Mucosa of gallbladder (tissue), 1 donor: ENCODE measurements at places on chromosomes 3 and 15.

DNA sequence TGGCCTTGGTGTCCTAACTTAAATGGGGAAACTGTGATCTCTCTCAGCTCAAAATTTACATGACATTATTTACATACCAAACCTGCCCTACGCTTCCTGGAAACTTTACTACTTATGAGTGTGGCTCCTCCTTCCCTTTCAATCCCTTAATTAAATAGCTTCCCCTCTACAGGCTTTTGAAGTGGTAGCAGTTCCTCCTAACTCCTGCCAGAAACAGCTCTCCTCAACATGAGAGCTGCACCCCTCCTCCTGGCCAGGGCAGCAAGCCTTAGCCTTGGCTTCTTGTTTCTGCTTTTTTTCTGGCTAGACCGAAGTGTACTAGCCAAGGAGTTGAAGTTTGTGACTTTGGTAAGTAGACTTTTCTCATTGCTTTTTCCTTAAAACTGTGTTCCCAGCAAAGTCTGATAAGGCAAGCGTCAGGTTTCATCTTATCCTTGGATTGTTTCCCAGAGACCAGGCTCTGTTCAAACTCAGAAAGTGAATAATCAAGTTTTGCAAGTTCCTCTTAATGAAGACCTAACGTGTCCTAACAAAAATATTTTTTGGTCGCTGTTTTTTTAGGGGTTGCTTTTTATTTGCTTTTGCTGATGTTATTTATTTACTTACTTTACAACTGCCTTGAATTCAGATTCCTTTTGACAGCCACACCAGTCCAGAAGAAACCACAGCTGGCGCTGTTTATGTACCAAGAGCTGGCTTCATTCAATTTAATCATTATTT lies at the start of gene ACP3:
Gene ACP3, plus strand, starts transcription at position 179 of the 720 bp plus-strand sequence. Its CDS starts 50 bp downstream, at position 229.
- DNase-seq: peak; percentile 37

DNA sequence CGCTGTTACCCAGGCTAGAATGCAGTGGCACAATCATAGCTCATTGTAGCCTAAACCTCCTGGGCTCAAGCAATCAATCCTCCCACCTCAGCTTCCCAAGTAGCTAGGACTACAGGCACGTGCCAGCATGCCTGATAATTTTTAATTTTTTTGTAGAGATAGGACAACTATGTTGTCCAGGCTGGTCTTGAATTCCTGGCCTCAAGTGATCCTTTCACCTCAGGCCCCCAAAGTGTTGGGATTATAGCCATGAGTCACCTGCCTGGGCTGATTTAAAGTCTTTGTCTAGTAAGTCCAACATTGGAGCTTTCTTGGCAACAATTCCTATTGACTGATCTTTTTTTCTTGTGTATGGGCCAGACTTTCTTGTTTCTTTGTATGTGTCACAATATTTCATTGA lies 28.1 kb downstream of the SPINK8 start:
- DNase-seq: no peak

- no peak for DNase-seq
Measured at GRCh38 chr15:49843725-49844124, 222.9 kb downstream of the DTWD1 start.

DNA sequence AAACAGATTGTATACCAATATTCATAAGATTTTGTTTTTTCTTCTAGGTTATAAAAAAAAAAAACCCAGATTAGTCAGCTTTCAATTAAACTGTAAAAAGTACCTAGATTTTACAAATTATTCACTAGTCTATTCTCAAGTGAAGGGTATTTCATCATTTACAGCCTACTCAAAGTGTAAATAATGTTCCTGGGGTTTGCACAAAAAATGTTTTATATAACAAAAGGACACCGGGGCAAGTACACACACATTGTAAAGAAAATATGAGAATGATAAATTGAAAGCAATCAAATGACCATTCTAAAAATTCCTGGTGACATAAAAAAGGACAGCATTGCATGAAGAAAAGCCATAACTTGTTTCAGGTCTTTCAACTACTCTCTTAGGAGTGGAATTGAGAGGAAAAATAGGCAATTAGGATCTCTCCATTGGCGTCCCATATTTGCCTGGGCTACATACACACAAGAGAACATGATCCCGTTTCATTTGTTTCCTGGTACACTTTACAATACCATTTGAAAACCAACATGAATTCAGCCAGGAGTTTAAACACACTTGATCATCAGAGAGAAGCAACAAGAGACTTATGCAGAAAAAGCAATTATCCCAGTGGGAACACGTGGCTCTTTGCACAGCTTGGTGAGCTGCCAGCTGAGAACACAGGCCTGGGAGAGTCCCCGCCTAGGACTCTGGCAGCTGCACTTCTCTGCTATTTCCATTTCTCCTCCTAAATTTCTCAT lies 1039.2 kb downstream of the ROBO1 start:
- peak; percentile 50 for DNase-seq

DNA sequence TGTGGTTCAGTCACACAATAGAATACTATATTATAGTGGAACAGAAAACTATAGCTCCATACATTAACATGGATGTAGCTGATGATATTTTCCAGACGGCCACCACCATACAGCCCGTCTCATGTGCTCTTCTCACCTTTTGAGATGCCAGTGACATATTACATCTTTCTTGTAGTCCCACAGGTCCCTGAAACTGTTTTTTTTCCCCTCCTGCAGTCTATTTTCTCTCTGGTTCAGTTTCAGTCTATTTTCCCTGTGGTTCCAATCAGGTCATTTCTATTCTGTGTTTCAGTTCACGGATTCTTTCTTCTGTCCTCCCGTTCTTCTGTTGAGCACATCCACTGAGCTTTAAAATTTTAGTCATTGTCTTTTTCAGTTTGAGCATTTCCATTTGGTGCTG lies 72.2 kb downstream of the PPCDC start:
- DNase-seq: no peak

GRCh38 chr15:67072958-67073357 lies 7.6 kb downstream of the SMAD3 start:
- no peak for DNase-seq

DNA sequence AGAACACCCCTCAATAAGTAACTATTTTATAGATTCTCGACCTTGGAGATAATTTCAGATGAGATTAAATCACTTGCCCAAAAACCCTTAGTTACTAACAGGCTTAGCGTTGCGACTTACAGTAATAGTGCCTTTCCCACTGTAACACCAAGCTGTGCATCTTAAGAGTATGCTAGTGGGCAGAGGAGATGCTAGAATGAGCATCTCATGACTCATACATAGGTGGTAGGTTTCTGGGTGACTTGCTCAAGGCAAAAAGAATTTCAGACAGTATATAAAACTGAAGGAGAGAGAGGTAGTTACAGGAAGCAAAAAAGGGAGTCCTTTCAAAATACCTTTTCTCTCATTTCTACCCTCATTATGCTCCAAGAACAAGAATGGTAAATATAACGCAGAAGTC lies 3.9 kb downstream of the KATNBL1 start:
- DNase-seq: no peak

GRCh38 chr15:36527235-36528162 lies 51.9 kb upstream of the CDIN1 start:
- DNase-seq: no peak

GRCh38 chr15:83144771-83145170 lies 37.3 kb downstream of the TM6SF1 start:
- DNase-seq: no peak

- DNase-seq: no peak
Measured at GRCh38 chr3:129121016-129121791, 400 bp downstream of the RAB43 start.

DNA sequence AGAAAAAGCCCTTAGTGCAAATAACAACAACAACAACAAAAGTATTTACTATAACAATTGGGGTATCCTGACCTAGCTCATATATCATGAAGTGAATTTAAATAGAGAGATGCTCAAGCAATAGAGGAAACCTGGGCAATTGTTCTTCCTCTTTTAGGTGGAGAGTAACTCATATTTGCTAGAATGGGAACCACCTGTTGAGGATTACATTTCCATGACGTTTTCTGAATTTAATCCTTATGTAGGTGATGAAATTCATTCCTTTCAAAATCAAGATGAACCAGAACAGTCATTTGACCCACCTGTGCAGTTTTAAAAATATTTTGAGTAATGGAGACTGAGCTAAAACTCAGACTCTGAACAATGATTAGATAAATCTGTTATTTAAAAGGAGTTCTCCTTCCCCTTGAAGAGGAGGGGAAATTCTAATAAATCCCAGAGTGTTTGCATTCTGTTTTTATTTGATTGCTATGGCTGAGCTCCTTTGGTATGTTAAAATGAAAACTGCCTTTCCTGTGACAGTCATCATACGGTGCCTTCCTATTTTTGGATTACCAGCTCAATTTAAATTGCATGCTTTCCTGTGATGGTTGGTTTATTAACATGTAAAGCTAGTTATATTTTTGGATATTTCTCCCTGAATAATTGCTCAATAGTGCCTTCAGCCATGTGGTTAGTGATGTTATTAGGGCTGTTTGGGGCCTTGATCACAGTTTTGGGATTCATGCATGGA lies 24.3 kb downstream of the VPS8 start:
- DNase-seq: no peak

DNA sequence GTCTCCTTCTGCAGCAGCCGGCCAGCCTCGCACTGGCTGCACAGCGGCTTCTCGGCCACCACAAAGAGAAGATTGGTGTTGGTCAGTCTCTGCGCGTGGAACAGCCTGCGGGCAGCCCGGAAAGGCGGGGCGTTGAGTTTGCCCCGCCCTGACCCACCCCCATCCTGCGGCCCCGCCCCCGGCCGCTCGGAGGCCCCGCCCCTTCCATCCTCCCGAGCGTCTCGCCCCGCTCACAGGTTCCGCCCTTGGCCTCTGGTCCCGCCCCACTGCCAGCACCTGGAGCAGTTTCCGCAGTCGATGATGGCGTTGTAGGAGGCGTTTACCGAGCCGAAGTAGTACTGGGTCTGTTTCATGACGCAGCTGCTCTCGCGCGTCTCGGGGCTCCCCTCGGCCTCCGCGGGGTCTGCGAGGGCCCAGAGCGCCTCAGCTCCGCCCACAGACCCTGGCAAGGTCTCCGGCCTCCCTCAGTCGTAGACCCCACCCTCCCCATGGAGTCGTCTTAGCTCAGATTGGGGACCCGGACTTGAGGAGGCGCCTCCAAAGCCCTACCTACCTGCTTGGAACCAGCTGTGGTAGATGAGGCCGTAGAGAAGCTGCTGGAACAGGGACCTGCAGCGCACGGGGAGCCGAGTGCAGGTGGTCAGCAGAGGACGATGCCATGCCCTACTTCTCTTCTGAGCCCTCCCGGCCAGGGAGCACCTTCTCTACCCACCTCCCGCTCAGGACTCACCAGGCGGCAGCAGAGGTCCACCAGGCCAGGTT lies 5.9 kb upstream of the TMEM115 start:
- DNase-seq: peak; percentile 93

DNA sequence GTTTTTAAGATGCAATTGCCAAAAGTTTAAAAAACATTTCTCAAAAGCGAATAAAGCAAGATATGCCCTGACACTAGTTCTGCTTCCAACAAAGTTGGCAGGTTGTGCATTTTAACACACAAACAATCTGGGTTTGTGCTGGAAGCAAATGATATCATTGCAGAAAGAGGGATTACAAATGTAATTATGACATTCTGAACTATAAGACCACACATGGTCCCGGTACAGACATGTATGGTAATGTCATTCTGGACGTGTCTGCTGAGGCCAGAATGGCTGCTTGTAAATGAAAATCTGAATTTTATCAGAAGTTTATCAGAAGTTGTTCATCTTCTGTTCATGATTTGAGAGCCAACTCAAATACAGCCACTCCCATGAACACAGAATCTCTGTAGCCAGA lies 10.7 kb downstream of the TMC3 start:
- no peak for DNase-seq

- no peak for DNase-seq
Measured at GRCh38 chr3:78827618-78828017, 940.2 kb downstream of the ROBO1 start.

GRCh38 chr3:76383781-76384180 lies 598.4 kb upstream of the ZNF717 start:
- DNase-seq: no peak

DNA sequence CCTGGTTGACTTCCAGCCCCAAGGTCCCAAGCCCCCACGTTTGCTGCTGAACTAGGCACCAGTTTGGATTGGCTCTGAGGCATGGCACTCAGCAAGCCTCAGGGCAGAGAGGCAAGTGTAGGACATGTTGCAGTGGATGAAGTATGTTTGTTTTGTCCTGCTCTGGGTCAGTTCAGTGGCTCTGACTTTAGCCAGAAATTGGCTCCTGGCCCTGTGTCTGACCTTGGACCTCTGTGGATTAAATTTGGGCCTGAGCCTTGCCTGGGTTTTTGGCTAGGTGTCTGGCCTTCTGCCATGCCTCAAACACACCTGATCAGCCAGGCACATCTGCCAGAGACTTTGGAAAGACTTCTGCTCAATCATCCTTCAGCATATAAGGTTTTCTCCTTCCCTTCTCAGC lies 3.6 kb upstream of the MRAS start:
- DNase-seq: no peak

GRCh38 chr15:64747578-64747977 lies 27.8 kb downstream of the RBPMS2 start:
- DNase-seq: no peak

DNA sequence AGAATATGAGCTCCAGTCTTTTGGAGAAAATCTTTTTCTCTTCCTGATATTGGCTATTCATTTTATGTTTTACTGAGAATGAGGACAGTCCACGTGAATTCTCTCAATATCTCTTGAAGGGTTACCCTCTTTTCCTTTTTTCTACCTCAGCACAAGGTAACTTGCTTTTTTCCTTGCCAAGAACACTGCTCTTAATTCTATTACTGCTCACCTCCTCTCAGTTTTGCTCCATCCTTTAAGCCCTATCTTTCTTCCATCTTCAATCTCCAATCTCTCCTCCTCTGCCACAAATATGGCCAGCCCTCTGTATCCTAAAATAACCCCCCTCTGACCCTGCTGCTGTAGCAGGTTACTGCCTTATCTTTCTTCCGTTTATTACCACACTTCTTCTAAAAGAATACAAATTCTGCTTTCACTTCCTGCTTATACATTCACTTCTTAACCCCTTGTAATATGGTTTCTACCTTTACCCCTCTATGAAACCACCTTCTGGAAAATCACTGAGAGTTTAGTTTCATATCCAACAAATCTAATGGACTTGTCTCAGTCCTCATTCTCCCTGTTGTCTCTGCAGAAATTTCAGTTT lies 89.0 kb downstream of the NFKBIZ start:
- no peak for DNase-seq

DNA sequence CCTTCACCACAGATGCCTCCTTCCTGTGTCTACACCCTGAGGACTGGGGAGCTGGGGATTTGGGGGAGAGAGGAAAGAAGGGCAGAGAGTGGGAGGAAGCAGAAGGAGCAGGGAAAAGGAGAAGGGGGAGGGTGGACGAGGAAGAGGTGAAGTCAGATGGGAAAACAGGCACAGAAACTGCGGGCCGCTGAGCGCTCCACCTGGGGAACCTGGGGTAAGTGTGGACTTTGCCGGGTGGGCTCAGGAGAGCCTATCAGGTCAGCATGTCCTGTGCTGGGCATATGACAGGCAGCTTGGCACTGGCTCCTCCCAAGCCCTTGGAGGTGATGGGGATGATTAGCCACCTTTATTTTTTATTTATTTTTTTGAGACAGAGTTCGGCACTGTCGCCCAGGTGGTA lies 62.6 kb downstream of the CORO2B start:
- no peak for DNase-seq
